ENCODE measurements at places on chromosomes 5 and 9.

DNA sequence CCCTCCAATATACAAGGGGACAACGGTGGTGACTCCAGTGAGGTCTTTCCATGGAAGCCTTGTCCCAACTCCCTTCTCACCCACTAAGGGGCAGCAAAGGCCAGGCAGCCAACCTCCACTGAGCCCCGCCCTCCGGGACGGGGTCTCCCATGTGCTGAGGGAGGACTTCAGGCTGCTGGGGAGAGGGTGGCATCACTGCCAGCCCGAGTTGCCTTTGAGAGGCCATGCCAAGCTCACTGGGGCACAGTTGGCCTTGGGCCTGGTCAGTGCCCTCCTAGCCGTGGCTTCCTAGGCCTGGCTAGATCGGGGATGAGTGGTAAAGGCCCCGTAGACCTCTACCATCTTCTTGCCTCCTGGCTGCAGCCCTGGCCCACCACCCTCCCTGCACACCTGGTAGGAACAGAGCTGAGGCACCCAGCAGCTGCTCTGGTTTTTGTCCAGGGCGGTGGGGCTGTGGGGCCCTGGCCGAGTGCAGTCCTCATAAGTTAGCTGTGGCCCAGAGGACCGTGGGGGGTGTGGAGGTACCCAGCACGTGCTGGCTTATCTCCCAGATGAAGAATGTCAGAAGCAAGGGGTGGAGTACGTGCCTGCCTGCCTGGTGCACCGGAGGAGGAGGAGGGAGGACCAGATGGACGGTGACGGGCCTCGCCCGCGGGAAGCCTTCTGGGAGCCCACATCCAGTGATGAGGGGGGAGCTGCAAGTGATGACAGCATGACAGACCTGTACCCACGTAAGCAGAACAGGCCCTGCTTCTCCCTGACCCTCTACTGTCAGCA is 3.2 kb downstream of the SURF2 start:
- peak; percentile 52 for DNase-seq

- DNase-seq = no peak
Observed at GRCh38 chr5:9108162-9108561, 437.7 kb downstream of the SEMA5A start.

GRCh38 chr9:117772960-117773359 is 68.8 kb downstream of the TLR4 start:
- no peak for DNase-seq

DNA sequence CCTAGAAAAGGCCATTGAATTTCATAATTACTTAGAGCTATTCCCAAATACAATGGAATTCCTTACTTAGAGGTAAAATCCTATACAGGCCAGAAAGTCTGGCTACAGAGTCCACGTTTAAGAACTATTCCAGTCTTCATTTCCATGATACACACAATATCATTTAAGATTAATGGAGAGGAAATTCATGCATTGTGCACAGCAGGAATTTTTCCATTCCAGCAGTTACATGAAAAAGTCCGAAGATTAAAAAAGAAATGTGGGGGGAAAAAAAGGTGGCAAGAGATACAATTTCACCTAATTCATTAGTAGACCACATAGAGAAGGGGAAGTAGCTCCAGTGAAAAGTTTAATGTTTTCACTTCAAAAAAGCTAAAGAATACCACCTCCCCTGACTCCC is 63.1 kb downstream of the CHD1 start:
- DNase-seq = no peak

DNA sequence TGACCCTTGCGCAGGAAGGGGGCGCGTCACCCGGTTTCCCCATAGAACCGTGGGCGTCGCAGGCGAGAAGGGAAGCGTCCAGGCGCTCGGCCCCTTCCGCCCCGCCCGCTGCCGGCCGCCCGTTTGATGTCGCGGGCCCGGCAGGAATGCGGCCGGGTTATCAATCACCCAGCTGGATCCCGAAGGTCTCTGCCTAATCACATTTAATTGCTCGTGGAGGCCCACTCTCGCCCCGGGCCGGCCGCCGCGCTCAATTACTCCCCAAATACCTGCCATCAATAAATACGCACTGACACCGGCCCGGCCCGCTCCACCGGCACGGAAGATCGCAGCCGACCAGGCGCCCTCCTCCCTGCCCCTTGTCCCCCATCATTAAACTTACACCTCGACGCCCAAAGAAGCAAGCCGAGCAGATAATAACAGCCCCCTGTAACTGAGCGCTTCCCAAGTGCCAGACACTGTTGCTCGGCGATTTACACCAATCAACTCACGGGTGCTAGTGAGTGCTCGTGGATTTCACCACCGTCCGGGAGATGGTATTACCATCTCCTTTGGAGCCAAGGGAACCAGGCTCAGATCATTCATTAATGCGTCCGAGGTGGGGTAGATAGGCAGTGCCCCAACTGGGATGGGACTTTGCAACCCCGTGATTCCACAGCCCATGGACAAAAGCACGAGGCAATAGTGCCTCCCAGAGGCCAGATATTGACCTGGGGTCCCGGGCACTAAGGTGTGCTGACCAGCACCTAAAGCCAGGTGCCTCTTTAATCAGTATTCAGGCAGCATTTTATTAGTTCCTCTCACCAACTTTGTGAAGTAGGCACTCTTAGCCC is 11.3 kb downstream of the MSX2 start:
- DNase-seq = peak; percentile 28

- DNase-seq = no peak
Observed at GRCh38 chr5:115309751-115310370, 13.4 kb upstream of the CCDC112 start.

DNA sequence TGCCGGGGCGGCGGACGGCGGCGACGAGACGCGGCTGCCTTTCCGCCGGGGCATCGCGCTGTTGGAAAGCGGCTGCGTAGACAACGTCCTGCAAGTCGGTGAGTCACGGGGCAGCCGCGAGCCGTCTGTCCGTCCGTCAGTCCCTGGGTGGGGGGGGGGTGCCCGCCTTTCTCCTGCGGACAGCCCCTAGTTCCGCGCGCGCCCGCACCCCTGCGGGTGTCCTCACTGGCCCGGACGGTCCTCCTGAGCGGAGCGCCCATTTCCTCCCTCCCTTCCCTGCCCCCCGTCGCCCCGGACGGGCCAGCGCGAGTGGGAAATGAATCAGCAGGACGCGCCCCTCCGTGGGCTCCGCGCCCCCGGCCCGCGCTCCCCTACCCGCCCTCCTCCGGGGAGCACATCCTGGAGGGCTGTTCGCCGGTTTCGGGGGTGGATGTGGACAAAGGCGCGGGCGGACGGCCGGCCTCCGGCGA is 828 bp downstream of the ZSWIM6 start:
- DNase-seq = peak; percentile 43

DNA sequence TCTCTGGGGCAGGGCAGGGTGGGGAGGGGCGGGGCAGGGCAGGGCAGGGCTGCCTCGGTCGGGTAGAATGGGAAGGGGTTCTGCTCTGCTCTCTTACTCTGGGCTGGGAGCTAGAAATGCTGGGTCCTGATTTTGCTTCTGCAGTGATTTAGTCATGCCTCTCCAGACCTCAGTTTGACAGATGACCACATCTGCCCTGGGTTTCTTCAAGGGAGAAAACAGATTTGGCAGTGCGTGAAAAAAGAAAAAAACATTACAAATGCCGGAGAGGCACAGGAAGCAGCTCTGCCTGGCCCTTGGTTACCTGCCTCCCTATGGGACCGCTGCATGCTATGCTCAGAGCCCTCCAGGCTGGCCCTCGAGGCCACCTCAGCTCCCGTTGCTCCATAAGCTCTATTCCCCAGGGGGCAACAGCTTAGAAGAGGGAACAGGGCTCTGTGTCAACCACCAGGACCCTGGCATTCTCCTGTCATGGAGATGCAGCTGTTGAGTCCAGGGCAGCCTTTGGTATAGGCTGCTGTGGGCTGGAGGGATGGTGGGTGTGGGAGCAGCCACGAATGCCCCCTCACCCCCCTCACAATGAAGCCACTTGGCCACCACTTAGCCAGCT is 53.2 kb upstream of the UBTD2 start:
- no peak for DNase-seq

- no peak for DNase-seq
Observed at GRCh38 chr5:112655513-112655912, 82.2 kb upstream of the APC start.
